Tibial nerve (tissue), 4 donors: ENCODE measurements at places on chromosomes 5 and 9. TPM values are rescaled to one million over a fixed set of nuclear protein-coding genes. Genes with fewer than 3 reads are reported as not detected.

DNA sequence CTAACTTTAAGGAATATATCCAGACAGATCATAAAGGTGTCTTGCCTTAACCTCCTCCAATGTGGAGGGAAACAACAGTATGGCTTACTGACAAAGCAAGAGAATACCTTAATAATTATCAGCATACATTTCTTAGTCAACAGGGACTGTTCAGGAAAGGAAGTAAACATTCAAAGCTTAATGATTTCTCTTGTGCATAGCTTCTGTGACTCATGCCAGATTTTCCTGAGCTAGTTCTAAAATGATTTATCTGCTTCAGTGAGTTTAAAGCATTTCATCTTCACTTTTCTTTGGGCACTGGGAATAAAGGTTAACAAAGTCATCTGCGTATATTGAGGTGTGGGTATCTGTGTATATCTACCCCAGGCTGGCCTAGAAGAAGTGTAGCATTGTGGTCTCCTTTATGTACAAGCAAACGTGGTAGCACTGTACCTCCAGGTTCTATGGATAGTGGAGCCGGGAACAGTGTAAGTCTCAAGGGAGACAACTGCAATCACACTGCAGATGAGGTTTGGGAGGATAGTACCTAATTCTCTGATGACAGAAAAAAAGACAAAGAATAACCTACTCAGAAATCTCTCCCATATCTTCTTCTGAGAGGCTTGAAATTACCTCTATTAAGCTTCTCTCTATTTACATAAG is 284.1 kb downstream of the HCN1 start:
- DNase-seq: no peak

DNA sequence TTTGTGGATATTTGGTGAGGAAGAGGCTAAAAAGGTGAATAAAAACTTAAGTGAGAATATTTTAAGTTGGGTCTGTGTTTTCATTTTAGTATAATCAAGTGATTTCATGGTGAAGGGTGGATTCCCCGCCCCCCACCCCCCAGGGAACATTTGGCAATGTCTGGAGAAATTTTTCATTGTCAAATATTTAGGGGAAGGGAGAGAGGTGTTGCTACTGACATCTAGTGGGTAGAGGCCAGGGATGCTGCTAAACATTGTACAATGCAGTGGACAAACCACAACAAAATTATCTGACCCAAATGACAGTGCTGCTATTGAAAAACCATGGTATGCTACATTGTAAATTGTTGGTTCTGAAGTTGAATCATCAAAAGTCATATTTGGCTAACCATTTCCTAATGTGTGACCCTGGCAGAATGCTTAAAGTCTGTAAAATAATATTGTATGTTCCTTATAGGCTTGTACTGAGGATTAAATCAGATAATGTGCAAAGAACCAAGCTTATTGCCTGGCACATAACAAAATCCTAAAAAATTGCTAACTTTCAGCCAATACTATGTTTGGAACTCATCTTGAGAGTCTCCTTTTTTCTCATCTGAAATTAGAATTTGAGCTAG is 5.6 kb downstream of the C5orf24 start:
- DNase-seq: no peak

DNA sequence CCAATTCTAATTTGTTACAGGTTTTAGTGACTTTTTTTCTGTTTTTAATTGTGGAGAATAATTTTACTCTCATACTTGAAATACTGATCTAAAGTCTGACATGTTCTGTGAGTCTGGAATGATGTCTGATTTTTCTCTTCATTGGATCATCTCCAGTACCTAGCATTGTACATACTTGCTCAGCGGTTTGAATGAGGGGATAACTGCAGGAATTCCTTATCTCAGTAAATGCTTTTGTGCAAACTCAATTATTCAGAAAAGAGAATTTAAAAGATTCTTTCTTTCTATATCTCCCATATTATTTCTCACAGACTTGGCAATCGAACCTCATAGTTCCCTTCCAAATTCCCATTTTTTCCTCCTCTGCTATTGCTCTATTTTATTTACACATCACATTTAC is 397.9 kb upstream of the SGCD start:
- no peak for DNase-seq

DNA sequence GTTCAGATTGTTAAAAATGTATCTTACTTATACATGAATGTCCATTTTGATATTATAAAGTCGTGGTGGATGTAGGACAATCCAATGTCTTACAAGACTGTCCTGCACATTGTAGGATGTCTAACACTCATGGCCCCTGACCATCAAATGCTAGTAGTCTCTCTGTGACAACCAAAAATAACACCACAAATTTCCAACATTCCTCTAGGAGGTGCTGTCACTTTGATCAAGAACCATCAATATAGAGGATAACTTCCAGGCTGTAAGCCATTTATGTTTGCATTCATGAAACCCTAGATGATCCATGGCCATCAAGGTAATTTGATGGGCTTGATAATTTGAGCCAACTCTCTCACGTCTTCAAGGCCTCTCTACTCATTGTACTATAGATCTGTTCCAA is 20.5 kb upstream of the ZFR start:
- DNase-seq: no peak

GRCh38 chr5:15007646-15008045 is 136.1 kb upstream of the ANKH start:
- DNase-seq: no peak

The PCDHA4 gene
- total RNA-seq: 5.7 TPM

The TEX48 gene
- not detected for total RNA-seq

The DPP7 gene
- total RNA-seq: 164 TPM
